Left lung (tissue), 14 donors: ENCODE measurements at places on chromosomes 5 and 9. TPM values are rescaled to one million over a fixed set of nuclear protein-coding genes. Genes with fewer than 3 reads are reported as not detected.

DNA sequence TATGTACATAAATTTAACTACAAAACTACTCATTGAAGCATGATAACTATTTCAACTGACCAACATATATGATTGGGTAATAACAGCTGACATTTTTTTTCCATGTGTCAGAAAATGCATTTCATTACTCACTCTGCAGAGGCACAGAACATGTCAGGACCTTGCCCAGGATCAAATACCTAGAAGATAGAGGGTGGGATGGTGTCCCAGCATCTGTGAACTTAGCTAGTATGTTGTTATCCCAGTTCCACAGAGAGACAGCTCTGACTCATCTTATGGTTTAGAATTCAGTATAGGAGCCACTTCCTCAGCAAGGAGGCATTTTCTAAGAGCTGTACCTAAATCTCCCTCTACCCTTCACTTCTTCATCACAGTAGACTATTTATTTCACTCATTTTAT, 1198.6 kb upstream of the ACO1 start:
- no peak for DNase-seq

- DNase-seq = no peak
Measured at GRCh38 chr5:14114615-14115251, 28.4 kb upstream of the TRIO start.

- DNase-seq = peak; percentile 20
Measured at GRCh38 chr5:134111741-134112647, 2.5 kb upstream of the TCF7 start.

GRCh38 chr5:114544561-114544960, 182.7 kb downstream of the KCNN2 start:
- DNase-seq = peak; percentile 40

The ORM2 gene
- 29.9 TPM for total RNA-seq

The ANKHD1 gene
- 136 TPM for total RNA-seq
